ENCODE measurements at places on chromosomes 3 and 15.
A peak's percentile ranks its signal among the peaks of the same experiment; 100 is the strongest.

GRCh38 chr15:27670486-27671209 is 428.5 kb downstream of the OCA2 start:
- DNase-seq = no peak

GRCh38 chr3:31462050-31462569 is 70.6 kb upstream of the STT3B start:
- no peak for DNase-seq

- no peak for DNase-seq
Measured at GRCh38 chr15:64314456-64314855, 41.5 kb downstream of the CSNK1G1 start.

- DNase-seq = no peak
Measured at GRCh38 chr15:49645277-49645676, 24.4 kb downstream of the DTWD1 start.

- no peak for DNase-seq
Measured at GRCh38 chr3:123154020-123154985, 47.4 kb upstream of the SEC22A start.

- DNase-seq = no peak
Measured at GRCh38 chr15:57059026-57059660, 140.7 kb downstream of the TCF12 start.

GRCh38 chr3:112984485-112984884 is 6.3 kb upstream of the GTPBP8 start:
- no peak for DNase-seq

DNA sequence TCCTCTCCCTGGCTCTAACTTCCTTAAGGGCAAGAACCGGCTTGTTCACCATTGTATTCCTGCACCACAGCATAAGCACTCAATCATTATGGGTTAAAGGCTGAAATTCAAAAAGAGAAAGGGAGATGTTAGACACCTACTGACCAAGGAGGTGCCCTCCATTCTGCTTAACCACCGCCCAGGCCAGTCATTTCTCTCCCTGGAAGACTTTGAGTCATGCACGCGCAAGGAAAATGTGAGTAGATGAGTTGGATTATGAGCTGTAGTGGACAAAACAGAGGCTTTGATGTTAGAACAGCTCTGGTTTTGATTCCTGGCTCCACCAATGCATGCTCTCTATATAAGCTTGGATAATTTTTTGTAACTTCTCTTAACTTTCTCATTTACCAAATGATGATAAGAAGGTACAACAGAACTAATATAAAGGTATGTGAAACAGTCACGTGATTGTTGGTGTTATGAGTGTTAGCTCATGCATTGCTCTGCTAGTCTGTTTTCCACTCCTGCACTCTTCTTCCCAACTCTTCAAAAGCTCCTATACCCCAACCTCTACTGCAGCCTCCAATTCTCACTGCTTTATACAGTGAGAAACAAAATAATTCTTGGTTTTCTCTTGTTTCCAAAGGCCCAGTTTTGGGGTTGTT is 148.4 kb upstream of the ATP11B start:
- DNase-seq = no peak

DNA sequence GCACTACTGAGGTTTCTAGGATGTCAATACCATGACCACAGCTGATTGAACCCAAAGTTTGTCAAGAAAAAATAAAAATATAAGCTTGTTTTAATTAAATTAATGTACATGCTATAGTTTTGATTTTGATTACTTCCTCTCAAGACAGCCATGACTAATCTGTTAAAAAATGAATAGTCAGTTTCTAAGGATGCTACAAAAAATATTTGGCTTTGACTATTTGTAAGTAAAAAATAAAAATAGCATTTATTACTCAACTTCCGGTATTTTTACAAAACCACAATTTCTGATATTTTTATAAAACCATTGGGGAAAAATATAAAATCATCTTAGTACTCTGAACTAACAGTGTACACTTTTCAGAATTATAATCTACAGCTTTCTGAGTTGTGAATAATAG is 12.1 kb upstream of the TEX9 start:
- no peak for DNase-seq

- DNase-seq = no peak
Measured at GRCh38 chr3:43257850-43258249, 28.5 kb upstream of the SNRK start.

- no peak for DNase-seq
Measured at GRCh38 chr3:51646091-51646490, 25.0 kb upstream of the TEX264 start.

DNA sequence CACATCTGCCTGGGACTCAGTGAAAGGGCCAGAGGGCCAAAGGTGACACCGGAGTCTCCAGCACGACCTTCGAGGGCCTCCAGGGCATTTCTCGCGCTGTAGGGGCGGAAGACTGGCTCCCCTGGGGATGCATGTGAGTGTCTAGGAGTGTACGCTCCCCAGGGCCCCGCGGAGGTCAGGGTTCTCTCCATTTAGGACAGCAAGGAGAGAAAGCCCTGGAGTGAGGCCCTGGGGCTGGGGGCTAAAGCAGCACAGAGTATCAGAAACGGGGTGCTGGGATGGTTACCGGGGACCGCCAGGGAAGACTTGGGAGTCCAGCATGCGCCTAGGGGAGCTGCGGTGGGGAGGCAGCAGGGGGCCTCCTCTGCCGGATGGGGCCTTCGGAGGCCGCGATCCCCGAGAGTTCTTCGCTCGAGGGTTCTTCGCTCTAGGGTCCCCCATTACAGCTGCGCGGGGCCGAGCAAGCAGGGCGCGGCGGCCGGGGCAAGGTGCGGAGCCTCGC is 595 bp upstream of the APBA2 start:
- DNase-seq = no peak

DNA sequence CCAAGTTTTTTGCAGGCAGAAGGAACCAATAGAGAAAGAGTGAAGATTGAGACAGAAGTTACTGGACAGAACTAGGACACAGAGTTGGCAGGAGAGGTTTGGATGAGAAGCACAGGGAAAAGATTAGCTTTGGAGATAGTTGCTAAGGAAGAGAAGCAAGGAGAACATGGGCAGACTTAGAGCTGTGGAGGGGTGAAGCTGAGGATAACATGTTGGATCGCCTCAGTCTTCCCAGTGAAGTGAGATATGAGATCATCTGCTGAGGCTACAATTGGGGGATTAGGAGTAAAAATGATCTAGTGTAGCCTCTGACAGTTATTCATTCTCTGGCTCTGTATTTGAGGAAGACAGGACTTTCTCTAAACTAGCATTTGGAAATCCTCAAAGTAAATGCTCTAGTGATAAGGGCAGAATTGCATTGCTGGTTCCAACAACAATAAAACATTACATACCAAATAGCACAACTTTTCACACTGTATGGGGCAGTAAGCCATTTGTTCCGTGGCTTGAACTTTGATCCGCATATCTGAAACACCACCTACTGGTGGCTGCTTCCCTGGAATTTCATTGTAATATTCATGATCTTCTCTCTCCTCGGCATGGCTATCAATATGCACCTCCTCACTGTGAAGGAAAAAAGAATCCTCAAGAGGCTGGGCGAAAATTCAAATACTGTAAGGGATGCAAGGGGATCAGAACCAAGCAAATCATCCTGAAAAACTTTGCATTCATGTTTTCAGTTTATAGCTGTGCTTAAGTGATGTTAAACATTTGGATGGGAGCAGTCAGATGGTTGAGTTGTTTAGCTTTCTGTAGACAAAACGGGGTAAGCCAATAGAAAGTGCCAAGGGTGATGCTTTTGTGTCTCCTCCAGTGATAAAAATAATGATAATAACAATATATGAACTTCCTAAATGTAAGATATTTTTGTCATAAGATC is 22.2 kb upstream of the EID1 start:
- no peak for DNase-seq

GRCh38 chr3:181311186-181311585 is 321.6 kb upstream of the DNAJC19 start:
- no peak for DNase-seq

GRCh38 chr15:60002528-60003218 is 1.4 kb upstream of the FOXB1 start:
- DNase-seq = no peak

DNA sequence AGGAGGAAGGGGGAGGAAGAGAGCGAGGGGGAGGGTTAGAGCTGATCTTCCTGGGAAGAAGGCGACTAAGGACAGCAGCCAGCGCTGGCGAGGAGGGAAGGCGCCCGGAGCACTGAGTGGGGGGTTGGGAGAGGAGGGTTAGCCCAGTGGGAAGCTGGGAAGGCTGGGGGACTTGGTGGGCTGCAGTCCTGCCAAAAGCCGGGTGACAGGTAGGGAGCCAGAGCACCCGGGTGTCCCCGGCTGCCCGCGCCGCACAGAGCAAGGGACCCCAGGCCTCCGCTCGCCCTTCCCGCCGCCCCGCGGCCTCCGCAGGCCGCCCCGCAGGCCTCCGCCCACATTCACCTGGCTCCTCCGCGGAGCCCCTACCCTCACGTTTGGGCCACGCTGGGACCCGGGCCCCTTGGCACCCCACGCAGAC is 448 bp downstream of the SLC12A8 start:
- no peak for DNase-seq

- no peak for DNase-seq
Measured at GRCh38 chr3:10968401-10968800, 24.1 kb upstream of the SLC6A1 start.

DNA sequence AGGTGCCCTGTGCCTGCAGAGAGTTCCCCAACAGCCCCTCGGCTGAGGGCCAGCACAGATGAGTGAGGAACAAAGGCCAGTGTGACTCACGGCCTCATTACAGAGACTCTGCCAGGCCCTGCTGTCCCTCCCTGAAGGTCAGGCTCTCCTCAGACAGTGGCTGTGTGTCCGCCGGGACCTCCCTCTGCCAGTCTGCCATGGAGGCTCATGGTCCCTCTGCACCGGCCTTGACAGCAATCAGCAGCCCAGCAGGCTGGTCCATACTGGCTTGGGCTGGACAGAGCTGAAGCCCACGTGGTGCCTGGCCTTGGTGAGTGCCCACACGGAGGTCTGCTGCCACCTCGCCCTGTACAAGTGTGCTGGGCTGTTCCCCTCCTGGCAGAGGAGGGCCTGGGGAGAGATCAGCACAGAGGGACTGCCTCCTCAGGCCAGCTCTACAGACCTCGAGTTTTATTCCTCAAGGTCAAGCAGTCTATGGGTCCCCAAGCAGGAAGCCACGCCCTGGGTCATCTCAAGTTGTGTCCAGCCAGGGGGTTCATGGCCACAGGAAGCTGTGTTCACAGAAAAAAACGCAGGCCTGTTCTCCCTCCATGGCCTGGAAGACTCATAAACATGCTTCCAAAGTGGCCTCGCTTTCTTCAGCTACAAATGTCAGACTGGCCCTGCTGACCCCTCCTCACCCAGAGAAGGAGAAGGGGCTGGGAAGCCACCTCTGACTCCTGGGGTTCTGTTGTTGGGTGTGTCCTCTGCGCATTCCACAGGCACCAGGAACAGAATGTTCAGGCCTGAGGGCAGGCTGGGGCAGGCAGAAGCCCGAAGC is 27.0 kb downstream of the SLC41A3 start:
- peak; percentile 52 for DNase-seq

DNA sequence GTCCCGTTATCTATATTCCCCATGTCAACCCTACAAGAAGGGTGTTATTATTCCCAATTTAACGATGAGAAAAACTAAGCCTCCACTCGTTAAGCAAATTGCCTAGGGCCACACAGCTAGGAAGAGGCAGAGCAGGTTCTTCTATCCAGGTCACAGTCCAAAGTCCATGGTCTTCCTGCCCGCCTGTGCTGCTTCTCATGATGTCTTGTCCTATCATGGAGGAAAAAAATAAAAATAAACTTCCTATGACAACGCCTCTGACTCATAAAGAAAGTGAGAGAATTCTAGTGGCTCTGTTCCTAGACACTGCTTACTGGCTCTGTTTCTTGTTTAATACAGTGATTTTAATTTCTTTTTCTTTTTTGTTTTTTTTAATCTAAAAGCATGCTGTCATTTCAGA is 9.7 kb downstream of the COL8A1 start:
- DNase-seq = no peak

DNA sequence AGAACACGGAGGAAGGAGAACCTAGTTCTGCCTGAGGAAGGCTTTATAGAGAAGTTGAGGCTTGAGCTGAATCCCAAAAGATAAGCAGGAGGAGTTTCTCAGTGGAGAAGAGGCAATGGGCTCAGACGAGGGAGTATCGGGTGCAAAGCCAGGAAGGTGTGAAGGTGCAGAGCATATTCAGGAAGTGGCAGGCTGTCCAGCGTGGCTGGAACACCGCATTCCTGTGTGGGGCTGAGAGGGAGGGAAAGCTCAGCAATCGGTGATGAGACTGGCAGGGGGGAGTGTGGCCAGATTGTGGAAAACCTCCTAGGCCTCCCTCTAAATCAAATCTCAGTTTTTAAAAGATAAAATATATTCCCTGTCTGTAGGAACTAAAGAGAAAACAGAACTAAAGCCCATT is 63.0 kb downstream of the ARHGAP31 start:
- no peak for DNase-seq

DNA sequence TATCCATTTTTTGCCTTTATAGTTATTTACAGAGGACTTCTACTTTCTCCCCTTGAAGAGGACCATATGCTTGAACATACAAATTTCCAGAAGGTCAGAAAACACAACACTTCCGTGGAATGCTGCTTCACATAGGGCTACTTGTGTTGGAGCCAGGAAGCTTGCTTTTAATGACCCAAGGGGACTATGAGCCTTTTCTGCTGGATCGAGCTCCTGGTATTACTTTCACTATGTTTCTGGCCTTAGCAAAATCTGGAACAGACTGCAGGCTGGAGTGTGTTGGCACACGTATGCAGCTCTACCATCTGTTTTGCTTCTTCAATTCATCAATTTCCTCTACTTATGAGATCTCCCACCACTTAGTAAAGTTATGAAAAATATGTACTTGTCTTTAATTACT is 69.3 kb upstream of the CBLB start:
- no peak for DNase-seq

DNA sequence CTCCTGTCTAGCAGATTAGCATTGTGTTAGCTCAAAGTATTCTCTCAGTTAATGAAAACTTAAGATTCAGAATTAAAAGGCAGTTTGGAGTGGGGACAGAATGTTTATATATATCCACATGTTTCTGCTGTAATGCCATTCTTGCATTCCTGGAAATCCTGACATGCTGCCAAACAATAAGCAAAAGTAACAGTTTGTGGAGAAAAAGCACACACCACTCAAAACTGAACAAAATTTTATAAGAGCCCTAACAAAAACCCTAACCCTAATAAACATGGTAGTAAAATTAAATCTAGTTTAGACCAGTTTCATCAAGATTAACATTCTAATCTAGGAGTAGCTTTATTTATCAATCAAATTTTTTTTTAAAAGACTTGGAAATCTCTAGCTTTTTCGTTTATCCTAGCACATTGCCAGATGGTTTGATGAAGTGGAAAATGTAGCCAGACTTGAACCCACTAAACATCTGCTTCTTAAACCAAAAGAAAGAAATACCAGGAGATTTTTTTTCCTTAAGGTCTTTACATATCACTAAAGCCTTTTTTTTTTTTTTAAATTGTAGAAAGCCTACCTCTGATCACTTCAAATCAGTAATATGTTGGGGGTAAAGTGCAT is 3.7 kb downstream of the TCAIM start:
- no peak for DNase-seq

- DNase-seq = no peak
Measured at GRCh38 chr3:140188285-140188684, 253.3 kb downstream of the CLSTN2 start.

GRCh38 chr3:52454250-52454937 is 553 bp upstream of the TNNC1 start:
- DNase-seq = no peak

All from left cardiac atrium (tissue), 4 donors.